ENCODE measurements at places on chromosomes 1 and 21.

DNA sequence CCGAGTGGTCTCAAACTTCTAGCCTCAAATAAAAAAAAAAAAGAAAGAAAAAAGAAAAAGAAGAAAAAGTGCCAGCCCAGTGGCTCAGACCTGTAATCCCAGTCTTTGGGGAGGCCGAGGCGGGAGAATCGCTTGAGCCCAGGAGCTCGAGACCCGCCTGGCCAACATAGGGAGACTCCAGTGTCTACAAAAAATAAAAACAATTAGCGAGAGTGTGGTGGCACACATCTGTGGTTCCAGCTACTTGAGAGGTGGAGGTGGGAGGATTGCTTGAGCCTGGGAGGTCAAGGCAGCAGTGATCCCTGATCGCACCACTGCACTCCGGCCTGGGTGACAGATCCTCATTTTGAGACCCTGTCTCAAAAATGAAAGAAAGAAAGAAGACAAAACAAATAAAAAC lies 1.4 kb upstream of the PTGFRN start:
- no peak for DNase-seq

- no peak for DNase-seq
These were observed 16.7 kb downstream of the C1orf174 start for GRCh38 chr1:3883194-3883925.

GRCh38 chr21:29242201-29242600 lies 56.5 kb upstream of the BACH1 start:
- DNase-seq, result no peak

DNA sequence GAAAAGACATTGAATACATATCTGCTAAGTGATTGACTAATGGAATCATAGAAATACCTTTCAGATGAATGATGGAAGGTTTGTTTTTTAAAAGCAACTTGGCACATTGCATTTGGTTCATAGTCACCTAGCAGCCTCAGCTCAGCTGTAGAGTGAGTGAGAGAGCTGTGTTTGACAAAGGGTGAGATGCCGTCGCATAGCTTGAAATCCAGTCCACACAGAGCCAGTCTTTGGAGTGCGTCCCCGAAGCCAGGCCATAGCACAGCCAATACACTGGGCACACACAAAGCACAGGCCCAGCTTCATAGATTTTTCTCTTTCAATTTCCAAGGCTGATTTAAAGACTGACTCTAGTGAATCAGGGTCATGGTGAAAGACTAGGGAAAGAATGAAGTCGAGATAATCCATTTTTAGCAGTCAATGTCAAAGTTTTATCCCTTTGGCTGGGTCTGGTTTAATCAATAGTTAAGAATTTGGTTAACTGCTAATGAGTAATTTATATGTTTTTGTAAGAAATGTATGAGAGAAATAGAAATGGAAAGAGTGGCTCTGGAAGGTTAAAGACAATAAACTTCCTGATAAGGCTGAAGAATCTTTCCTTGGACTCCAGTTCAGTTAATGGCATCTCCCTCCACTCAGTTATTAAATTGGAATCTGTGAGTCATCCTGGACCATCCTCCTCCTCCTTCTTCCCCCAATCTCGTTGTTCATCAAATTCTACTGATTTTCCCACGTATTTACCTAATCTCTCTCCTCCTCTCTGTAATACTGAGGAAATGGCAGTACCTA lies 101.2 kb upstream of the IRF2BP2 start:
- DNase-seq, result no peak

DNA sequence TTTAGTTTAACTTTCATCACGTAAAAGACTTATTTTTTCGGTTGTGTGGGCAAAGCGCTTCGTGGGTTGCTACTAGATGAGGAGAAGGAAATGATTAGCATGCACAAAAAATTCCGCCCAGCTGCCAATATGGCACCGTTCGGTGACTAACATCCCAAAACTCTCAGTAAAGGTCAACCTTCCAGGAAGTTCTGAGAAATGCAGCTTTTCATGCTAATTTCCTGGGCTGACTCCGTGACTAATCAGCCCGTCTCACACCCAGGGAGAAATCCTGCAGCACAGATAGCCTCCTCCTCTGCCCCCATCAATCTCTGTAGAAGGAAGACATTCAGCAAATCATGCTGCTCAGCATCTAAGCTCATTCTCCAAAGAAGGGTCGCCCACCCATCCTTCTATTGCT lies 34.1 kb downstream of the TMCO4 start:
- DNase-seq, result no peak

DNA sequence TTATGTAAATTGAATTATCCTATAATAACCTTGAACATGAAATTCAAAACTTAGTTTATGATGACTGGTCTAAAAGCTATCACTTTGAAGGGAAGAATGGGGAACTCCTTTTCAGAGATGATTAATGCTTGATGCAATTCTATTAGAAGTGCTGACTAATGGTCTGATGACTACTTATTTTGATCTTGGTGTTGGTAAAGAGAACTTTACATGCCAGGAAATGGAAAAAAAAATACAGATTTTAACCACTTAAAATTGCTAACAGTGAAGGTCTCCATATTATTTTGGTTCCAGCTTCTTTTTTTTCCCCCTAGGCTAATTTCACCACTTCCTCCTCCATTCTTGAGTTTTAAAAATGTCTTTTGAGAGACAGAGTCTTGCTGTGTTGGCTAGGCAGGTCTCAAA lies 22.9 kb downstream of the S1PR1 start:
- no peak for DNase-seq

GRCh38 chr1:14869187-14869586 lies 270.7 kb downstream of the KAZN start:
- no peak for DNase-seq

GRCh38 chr1:205440476-205441317 lies 15.1 kb downstream of the BLACAT1 start:
- peak; percentile 85 for DNase-seq

DNA sequence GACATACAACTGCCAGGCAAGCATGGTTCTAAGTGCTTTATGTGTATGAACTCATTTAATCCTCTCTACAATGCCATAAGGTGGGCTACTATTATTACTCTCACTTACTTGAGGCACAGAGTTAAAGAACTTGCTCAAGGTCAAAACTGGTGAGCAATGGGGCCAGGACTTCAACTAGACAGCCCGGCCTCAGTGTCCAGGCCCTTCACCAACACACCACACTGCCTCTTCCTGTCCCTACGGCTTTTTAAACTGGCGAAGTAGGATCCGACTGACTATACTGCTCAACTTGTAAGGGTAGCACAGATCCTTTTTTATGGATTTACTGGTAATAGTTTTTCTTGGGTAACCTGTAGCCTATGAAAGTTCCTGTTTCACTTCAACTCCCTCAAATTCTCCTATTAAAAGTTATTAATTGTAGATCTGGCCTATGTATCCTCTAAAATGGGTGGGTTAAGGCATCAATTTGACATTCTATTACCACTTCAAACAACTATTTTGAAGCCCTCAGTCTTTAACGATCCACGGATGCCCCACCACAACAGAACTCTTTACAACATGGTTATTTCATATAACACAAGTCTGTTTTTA lies 4.3 kb downstream of the ERRFI1 start:
- DNase-seq, result no peak

GRCh38 chr1:194068446-194069167 lies 882.2 kb upstream of the B3GALT2 start:
- no peak for DNase-seq

DNA sequence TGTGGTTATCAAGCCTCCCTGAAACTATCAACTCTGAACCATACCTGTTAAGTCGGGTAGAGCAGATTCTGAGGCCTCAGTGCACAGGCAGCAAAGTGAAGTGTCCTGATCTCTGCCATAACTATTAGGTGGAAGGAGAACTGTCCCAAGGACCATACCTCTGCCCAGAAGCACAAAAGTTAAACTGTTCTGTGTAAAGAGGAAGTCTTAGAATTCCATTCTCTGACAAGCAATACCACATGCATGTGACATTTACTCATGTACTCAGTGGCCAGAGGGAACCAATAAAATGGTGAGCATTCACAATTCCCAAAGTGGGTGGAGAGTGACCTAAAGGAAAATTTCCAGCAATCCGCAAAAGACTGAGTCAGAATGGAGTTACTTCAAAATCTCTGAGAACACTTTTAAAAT lies 61.0 kb downstream of the TOR3A start:
- no peak for DNase-seq

DNA sequence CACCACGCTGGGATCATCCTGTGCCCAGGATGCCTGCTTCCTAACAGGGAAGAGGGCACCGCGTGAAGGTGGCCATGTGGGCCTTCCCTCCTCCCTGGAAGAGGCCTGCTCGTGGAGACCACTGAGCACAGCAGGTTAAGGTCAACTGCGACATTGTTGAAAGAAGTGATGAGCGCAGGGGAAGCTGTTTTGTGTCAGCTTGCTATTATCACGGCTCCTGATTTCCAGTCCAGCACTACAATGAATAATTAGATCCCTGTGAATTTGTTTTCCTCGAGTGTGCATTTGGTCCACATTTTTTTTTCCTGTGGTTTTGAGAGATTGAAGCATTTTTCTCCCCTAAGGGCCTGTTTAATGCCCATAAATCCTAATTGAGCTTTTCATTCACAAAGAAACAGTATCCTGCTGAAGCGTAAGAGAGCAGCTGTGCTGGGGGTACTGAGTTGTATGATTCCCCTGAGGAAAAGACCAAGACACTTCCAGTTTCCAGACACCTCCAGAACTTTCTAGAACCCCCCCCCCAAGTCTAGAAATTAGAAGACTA lies 204.9 kb downstream of the KCNJ6 start:
- DNase-seq, result no peak

DNA sequence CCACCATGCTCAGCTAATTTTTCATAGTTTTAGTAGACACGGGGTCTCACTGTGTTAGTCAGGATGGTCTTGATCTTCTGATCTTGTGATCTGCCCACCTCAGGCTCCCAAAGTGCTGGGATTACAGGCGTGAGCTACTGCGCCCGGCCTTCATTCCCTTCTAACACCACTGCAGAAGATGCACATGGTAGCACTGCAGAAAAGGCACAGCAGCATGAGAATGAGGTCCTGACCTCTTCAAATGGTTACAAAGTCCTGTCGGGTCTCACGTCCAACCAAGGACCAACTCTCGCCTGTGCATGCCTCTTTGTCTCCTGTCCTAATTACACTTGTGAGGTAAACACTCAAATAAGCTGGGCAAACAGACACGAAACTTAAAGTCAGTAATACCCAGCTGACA lies 83.0 kb upstream of the GCLM start:
- no peak for DNase-seq

GRCh38 chr1:221576268-221576667 lies 165.6 kb downstream of the DUSP10 start:
- DNase-seq, result no peak

DNA sequence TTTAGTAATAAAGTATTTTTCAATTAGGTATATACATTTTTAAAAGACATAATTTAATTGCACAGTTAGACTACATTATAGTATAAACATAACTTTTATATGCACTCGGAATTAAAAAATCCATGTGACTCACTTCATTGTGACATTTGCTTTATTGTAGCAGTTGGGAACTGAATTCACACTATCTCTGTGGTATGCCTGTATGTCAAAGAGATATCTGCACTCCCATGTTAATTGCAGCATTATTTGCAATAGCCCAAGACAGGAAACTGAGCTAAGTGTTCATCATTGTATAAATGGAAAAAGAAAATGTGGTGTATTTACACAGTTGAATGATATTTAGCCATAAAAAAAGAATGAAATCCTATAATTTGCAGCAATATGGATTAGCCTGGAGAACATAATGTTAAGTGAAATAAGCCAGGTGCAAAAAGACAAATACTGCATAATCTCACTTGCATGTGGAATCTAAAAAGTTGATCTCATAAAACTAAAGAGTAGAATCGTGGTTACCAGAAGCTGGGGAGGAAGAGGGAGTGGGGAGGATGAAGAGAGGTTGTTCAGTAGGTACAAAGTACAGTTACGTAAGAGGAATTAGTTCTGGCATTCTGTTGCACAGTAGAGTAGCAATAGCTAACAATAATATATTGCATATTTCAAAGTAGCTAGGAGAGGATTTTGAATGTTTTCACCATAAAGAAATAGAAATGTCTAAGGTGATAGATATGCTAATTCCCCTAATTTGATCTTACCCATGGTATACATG lies 64.8 kb downstream of the DPT start:
- DNase-seq, result no peak

- DNase-seq, result no peak
These were observed 263.9 kb downstream of the NTNG1 start for GRCh38 chr1:107404756-107405155.

DNA sequence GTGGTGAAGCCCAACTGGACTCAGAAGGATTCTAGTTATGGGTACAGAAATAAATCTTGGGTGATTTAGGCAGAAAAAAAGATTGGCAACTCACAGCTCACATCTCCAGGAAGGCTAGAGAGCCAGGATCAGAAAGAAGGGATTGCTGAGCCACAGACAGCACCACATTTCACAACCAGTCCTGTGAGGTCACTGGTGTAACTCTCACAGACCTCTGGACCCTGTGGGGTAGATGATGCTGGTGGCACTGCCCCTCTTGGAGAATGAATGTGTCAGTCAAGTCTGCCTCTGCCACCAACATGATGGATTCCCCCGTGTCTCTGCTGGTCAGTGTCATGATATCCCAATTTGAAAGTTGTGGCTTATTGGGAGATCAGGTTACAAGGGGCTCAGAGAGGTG lies 70.9 kb upstream of the HMCN1 start:
- no peak for DNase-seq

DNA sequence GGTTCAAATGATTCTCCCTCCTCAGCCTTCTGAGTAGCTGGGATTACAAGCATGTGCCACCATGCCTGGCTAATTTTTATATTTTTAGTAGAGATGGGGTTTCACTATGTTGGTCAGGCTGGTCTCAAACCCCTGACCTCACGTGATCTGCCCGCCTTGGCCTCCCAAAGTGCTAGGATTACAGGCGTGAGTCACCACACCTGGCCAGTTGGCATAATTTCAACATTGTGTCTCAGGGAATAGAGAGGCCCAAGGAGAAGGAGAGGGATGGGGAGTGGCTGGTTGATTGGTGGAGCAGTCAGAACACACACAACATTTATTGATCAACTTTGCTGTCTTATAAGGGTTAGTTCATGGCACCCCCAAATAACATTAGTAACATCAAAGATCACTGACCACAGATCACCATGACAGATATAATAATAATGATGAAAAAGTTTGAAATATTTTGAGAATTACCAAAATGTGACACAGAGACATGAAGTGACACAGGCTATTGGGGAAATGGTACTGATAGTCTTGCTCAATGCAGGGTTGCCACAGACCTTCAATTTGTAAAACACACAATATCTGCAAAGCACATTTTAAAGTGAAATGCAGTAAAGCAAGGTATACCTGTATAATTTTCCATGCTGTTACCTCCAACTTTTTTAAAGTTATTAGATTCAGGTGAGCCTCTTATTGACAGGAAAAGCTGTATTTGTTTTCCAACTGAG lies 15.8 kb upstream of the CYB5R1 start:
- no peak for DNase-seq

GRCh38 chr1:197928849-197929336 lies 11.7 kb downstream of the LHX9 start:
- peak; percentile 66 for DNase-seq

GRCh38 chr1:168714012-168714411 lies 15.0 kb downstream of the DPT start:
- DNase-seq, result no peak

- no peak for DNase-seq
These were observed 70.0 kb downstream of the NVL start for GRCh38 chr1:224259986-224260385.

All from activated CD8-positive, alpha-beta T cell treated with anti-CD3 and anti-CD28 coated beads, Interleukin-2, amount 10 ng/mL, durations not matched to agents 7 days and 5 days (primary cell).